ENCODE measurements at places on chromosomes 2 and 18.

GRCh38 chr2:238696331-238696730 is 151.6 kb upstream of the TWIST2 start:
- no peak for DNase-seq

GRCh38 chr18:8367217-8367988 is 241.8 kb upstream of the RAB12 start:
- DNase-seq: no peak

DNA sequence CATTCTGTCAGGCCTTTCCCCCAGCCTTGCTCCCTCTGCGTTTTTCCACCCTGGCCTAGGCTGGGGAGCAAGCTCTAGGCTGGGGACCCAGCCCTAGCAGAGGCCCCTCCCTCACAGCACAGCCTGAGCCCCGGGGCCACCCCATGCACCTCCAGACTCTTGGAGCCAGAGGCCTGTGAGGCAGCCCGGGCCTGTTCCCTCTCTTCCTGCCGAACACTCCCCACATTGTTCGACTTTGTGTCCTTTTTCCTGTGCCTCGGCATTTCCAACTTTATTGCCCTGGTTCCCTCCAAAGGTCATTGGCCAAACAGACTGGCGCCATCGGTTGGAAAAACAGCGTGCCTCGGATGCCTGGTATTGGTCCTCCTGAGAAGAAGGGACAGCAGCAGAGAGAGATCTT is 79.7 kb downstream of the HS1BP3 start:
- no peak for DNase-seq

DNA sequence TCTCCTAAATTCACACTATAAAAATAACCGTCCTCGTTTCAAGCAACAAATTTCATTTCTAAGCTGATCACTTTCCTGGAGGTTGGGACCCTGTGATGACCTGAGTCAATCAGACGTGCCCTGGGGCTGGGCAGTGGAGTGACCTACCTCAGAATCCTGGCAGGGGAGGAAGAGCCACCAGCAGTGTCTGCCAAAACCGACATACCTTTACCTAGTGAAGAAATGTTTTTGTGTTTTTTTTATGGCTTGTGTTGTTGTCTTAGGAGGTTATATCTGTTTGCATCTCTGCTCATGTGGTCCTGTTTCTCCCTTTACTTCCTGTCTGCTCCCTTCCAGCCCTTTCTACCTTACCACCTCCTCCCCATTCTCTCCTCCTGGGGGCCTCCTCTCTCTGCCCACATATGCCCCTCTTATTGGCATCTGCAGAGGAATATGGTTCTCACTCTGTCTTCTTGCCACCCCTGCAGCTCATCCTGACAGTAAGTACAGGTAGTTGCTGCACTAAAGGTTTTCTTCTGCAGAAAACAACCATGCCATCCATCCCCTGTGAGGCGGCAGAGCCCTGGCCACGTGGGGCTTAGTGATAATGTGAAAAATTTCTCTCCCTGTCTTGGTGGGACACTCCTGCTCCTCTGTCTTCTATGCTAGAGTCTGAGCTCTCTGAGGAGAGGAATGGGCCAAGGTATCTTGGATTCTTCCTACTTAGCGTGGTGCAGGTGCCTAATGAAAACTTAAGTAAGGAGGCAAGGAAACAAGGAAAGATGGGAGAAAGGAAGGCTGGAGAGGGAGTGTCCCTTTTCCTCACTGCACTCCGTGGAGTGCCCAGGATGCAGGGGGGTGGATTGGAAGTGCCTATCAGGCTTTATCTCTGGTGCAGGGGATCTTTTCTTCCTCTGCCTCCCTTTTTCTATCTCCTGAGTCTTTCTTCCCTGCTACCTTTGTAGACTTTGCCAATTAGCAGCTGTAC is 15.4 kb downstream of the ACOXL start:
- DNase-seq: no peak

- DNase-seq: no peak
Measured at GRCh38 chr2:179645047-179645446, 216.4 kb downstream of the ZNF385B start.

- DNase-seq: no peak
Measured at GRCh38 chr2:214450118-214450894, 39.5 kb downstream of the VWC2L start.

DNA sequence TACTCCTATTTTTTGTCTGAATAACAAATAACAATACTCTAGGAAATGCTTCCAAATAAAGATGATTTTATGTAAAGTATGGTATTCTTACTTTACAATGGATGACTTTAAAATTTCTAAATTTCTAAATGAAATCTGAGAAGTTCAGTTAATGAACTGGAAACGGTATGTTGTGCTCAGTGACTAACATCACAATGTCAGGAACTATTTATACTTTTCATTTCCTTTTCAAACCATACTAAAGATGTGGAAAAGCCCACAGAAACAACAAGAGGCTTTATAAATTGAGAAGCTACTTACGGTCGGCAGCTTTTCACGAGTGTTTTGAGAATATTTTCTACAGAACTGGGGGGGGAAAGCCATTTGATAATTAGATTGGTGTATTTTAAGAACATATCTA is 31.1 kb downstream of the PSME4 start:
- no peak for DNase-seq

DNA sequence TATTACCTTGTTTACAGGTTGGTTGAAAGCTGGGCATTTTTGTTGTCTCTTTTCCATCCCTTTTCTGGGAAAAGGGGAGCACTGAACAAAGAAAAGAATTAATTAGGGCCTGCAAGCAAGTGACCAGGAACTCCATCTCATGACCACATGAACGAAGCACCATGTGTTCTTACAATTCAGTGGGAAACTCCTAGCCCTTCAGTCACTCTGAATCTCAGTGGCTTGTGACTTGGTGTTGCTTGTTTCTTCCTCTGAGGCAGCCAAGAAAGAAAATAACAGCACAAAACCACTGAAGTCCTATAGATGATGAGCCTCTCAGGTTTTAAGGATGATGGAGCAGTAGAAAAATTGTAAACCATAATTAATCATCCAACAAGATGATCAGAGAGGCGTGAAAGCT is 129.1 kb upstream of the CAB39 start:
- DNase-seq: no peak

DNA sequence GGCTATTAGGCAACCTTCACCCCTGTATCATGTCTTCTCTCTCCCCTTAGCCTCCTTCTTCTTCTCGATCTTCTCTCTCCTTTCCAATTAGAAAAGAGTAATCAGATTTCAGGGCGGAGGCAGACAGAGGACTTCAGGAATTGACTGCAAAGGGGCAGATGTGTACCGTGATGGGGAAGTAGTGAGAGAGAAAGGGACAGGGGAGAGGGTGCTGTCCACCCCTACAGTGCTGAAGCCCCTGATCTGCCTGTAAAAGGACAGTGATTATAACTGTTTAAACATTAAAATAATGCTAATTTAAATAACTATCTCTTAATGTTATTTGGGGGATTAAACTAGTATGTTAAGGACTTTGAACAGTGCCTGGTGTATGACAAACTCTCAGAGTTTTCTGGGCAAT is 178.5 kb downstream of the ACTR3 start:
- DNase-seq: no peak
